Esophagus squamous epithelium (tissue), 5 donors: ENCODE measurements at places on chromosomes 12 and 14.

- no peak overlapping the region for H3K4me3 ChIP-seq
- H3K27me3 ChIP-seq = no peaks in the 10 kb centered on the region
- H3K4me1 ChIP-seq = no peaks in the 10 kb centered on the region
- no peak overlapping the region for H3K27ac ChIP-seq
- H3K36me3 ChIP-seq = peaks cover 61% of the 10 kb centered on the region
Observed at GRCh38 chr12:120216742-120217605, 16.1 kb upstream of the RPLP0 start.

- no peak overlapping the region for H3K27ac ChIP-seq
- peaks cover 3% of the 10 kb centered on the region for H3K36me3 ChIP-seq
- no peak for DNase-seq
- H3K4me1 ChIP-seq = no peaks in the 10 kb centered on the region
Observed at GRCh38 chr12:62305778-62306177, 45.6 kb downstream of the USP15 start.

DNA sequence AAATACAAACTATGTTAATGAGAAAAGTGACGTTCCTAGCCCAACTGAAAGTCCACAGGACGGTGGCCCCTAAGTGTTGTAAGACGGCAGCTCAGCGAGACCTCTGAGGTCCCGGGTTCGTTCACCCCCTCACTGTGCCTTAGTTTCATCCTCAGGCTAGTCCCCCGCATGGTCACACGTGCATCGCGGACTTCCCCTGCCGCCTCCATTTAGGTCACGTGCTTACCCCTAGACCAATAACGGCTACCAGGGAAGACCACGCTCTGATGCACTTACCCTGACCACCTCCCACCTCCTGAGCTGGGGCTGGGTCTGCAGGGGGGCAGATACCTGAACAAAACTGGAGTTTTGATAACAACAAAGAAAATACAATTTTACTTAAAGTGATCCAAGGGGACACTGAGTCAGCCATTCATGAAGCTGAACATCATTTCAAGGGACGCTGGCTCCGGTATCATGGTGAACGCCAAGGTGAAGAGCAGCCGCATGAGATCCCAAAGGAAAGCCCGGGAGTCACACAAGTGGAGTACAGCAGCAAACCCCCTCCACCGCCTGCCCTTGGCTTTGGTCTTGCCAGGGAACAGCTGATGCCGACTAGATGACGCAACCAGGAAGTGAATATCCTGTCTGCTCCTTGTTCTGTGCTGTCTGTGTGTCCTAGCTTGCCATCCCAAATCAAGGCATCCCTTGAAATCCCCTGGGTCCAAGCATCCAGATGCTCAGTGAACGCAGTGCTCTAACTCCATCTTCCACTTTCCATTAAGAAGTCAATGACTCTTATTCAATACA lies 274.1 kb downstream of the PCNX1 start:
- no peaks in the 10 kb centered on the region for H3K27me3 ChIP-seq
- no peaks in the 10 kb centered on the region for H3K36me3 ChIP-seq
- no peaks in the 10 kb centered on the region for H3K4me1 ChIP-seq
- no peak overlapping the region for H3K27ac ChIP-seq
- DNase-seq = no peak
- no peak overlapping the region for H3K4me3 ChIP-seq

GRCh38 chr12:124002021-124002644 lies 29.1 kb downstream of the ZNF664 start:
- H3K4me1 ChIP-seq = peaks cover 5% of the 10 kb centered on the region
- no peaks in the 10 kb centered on the region for H3K27me3 ChIP-seq
- no peak overlapping the region for H3K27ac ChIP-seq
- no peak for DNase-seq

GRCh38 chr14:72563676-72564075 lies 330.2 kb downstream of the DPF3 start:
- no peak overlapping the region for H3K27ac ChIP-seq
- DNase-seq = no peak
- no peak overlapping the region for H3K4me3 ChIP-seq
- H3K4me1 ChIP-seq = no peaks in the 10 kb centered on the region
- no peaks in the 10 kb centered on the region for H3K27me3 ChIP-seq
- H3K36me3 ChIP-seq = no peaks in the 10 kb centered on the region
